ENCODE measurements at places on chromosomes 16 and 17. TPM values are rescaled to one million over a fixed set of nuclear protein-coding genes. Genes with fewer than 3 reads are reported as not detected.

GRCh38 chr17:3843935-3844516, 2.0 kb downstream of the NCBP3 start:
- H3K4me3 ChIP-seq, result peak overlapping the region; percentile 94
- H3K27ac ChIP-seq, result peak overlapping the region; percentile 41
- H3K27me3 ChIP-seq, result no peaks in the 10 kb centered on the region
- DNase-seq, result peak; percentile 72

DNA sequence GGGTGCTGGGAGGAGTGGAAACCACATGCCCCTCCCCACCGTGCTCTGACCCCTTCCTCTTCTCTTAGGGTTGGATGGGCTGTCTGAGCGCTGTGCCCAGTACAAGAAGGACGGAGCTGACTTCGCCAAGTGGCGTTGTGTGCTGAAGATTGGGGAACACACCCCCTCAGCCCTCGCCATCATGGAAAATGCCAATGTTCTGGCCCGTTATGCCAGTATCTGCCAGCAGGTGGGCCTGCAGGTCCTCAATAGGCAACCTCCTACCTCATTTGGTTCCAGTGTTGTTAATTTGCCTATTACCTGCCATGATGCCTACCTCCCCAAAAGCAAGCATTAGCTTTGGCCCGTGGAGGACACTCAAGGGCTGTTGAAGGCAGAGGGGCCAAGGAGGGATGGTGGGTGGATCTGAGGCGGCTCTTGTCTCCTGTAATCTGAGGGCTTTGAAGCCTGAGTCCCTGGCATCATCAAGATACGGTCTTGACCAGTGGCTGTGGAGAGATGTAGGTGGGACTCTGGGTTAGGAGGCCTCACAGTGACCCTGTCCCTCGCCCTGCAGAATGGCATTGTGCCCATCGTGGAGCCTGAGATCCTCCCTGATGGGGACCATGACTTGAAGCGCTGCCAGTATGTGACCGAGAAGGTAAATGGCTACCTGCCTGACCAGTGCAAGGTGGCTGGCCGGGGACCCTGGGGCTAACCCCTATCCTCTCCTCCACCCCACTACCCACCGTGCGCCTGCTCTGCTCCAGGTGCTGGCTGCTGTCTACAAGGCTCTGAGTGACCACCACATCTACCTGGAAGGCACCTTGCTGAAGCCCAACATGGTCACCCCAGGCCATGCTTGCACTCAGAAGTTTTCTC, 3.4 kb downstream of the ALDOA start:
- DNase-seq, result peak; percentile 73
- peak overlapping the region; percentile 82 for H3K27ac ChIP-seq

DNA sequence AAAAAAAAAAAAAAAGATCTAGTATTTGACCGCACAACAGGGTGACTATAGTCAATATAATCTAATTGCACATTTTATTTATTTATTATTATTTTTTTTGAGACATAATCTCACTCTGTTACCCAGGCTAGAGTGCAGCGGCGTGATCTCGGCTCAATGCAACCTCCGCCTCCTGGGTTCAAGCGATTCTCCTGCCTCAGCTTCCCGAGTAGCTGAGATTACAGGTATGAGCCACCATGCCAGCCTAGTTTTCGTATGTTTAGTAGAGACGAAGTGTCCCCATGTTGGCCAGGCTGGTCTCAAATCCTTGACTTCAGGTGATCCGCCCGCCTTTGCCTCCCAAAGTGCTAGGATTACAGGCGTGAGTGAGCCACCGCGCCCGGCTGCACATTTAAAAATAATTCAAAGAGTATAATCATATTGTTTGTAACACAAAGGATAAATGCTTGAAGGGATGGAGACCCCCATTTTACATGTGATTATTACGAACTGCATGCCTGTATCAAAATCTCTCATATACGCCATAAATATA, 794 bp downstream of the ANKS3 start:
- H3K27ac ChIP-seq, result peak overlapping the region; percentile 82
- no peaks in the 10 kb centered on the region for H3K27me3 ChIP-seq
- DNase-seq, result no peak
- peaks cover 8% of the 10 kb centered on the region for H3K36me3 ChIP-seq

- peak overlapping the region; percentile 76 for H3K4me3 ChIP-seq
- peaks cover 52% of the 10 kb centered on the region for H3K4me1 ChIP-seq
- H3K27ac ChIP-seq, result peak overlapping the region; percentile 25
- no peak for DNase-seq
These were observed 8.6 kb downstream of the CMC2 start for GRCh38 chr16:80997964-80998620.

- no peaks in the 10 kb centered on the region for H3K27me3 ChIP-seq
- H3K4me1 ChIP-seq, result no peaks in the 10 kb centered on the region
- DNase-seq, result no peak
- no peak overlapping the region for H3K4me3 ChIP-seq
These were observed 322.5 kb downstream of the PMP22 start for GRCh38 chr17:14942526-14943190.

DNA sequence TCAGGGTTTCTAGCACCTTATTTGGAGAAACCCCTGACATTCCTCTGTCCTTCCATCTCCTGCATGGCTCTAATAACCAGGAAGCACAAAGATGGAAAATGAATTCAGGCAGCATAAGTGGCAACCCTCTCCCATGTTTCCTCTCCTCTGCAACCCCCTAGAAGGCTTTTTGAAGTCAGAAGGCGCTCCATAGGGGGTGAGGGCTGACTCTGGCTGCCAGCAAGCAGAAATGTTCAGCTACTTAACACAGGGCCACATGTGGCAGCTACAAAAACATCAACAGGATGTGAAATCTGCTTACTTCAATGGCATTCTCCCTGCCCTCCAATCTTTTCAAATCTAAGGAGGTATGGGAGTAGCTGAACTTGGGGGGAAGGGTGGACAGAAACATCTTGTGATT, 55.2 kb upstream of the IRX5 start:
- H3K4me1 ChIP-seq, result no peaks in the 10 kb centered on the region
- H3K36me3 ChIP-seq, result no peaks in the 10 kb centered on the region
- no peak overlapping the region for H3K4me3 ChIP-seq

GRCh38 chr16:23896832-23897821, 61.3 kb downstream of the PRKCB start:
- peaks cover 48% of the 10 kb centered on the region for H3K4me1 ChIP-seq
- DNase-seq, result no peak

- H3K27me3 ChIP-seq, result peaks cover 7% of the 10 kb centered on the region
- no peak overlapping the region for H3K4me3 ChIP-seq
- no peak for DNase-seq
- no peaks in the 10 kb centered on the region for H3K4me1 ChIP-seq
These were observed 36.5 kb downstream of the TRARG1 start for GRCh38 chr17:1315891-1316403.

Gene HS3ST3A1
- not detected for total RNA-seq

Gene SLC16A6
- 7.1 TPM for total RNA-seq

Gene MARCHF10
- not detected for total RNA-seq

Gene GPR142
- not detected for total RNA-seq

Gene DCAF7
- 127 TPM for total RNA-seq

Data from activated CD8-positive, alpha-beta T cell treated with anti-CD3 and anti-CD28 coated beads, Interleukin-2, amount 10 ng/mL, durations not matched to agents 7 days and 5 days (primary cell).